Effector memory CD4-positive, alpha-beta T cell (primary cell): ENCODE measurements at places on chromosomes 11 and 22.
A peak's percentile ranks its signal among the peaks of the same experiment; 100 is the strongest.

- DNase-seq: no peak
Observed at GRCh38 chr22:28856095-28856455, 27.3 kb upstream of the ZNRF3 start.

DNA sequence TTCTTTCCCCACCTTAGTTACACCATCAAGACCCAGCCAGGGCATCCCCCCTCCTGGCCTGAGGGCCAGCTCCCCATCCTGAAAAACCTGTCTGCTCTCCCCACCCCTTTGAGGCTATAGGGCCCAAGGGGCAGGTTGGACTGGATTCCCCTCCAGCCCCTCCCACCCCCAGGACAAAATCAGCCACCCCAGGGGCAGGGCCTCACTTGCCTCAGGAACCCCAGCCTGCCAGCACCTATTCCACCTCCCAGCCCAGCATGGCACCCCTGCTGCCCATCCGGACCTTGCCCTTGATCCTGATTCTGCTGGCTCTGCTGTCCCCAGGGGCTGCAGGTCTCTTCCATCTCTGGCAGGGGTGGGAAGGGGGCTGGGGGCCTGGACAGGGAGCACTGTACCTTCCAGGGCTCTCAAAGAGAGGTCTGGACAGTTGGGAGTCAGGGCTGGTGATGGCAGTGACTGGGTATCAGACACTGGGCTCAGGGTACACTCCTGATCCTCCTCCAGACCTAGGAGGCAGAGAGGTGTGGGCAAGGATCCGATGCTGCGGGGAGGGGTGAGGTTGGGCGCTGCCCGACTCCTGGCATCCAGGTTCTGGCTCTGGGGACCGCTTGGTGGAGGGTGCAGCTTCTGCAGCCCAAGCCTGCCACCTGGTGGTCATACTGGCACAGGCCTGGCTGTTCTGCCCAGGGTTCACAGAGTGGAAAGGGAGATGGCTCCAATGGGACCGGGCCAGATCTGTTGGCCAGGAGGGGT is at the start of gene UPK2:
Gene UPK2, plus strand, starts transcription at position 205 of the 753 bp plus-strand sequence. Its CDS starts 53 bp downstream, at position 258.
- DNase-seq: peak; percentile 78

DNA sequence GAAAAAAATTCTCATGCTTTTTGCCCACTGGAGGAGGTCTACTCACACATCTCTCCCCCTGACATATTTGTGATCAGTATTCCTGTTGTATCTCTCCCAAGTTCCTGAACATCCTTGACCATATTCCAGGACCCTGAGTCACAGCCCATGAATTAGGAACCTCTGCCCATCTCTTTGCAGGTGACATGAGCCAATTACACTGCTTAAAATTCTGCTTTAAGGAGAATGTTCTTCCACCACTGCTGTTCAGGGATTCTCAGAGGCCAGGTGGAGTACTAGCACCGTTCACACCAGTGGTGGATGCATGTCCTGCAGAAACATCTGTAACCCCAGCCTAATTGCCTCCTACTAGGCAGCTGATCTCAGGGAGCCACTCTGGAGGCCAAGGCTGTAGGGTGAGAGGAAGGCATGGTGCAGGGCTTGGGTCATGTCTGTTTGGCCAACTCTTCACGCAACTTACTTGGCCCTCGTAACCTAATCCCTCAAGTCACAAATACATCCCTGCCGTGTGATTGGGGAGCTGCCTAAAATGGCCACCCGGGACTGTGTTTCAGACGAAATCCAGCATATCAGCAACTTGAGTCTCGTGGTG is 104.8 kb downstream of the GGTLC2 start:
- DNase-seq: no peak

DNA sequence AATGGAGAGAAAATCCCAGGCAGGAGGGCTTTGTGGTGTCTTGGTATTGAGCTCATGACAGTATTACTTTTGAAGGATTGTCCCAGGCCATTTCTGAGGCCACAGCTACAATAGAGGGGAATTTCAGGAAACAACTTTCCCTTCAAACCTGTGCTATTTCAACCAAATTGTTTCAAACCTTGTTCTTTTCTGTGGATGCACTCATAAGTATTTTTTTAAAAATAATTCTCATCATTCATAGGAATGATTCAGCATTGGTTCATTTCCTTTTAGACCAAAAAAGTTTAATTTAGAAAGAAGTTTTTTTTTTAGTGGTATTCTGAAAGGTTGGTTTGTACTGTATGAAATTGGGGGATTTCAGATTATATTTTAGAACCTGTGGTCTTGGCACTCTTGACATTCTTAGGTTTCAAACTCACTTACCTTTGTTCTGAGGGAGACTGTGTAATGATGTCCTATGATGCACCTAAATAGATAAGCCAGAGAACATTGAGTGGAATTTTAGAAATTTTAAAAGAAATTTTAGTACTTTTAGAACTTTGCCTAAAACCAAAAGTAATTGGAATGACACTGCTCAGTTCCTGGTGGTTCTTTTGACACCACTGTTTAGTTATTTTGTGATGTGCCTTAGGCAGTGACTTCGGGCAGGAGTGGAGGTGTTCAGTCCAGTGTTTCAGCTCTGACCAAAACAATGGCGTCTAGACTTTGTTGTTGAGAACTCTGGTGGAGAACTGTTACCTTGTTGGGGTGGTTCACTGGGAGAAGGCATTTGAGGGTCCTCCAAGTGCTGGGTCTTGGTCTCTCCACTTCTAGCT is 12.2 kb downstream of the TEAD1 start:
- DNase-seq: no peak

- DNase-seq: no peak
Observed at GRCh38 chr11:76206327-76207081, at the start of gene WNT11. TSS of gene WNT11 (minus strand) at chr11:76206502. CDS start at chr11:76206407, 95 bp downstream.

DNA sequence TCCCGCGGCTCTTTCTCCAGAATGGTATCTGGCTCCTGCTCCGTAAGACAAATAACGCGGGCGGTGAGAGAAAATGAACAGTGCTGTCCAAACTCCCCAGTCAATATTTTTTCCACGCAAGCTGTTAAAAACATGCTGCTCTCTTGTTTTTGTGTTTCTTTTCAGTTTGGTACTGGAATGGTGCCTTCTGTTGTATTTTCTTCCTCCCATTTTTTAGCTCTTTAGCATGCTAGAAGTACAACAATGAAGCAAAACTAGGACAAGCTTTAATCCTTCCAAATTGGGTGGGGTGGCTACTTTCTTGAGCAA is 599 bp upstream of the PPP2R1B start:
- no peak for DNase-seq

- DNase-seq: no peak
Observed at GRCh38 chr22:46846832-46847355, 84.4 kb downstream of the TBC1D22A start.

GRCh38 chr22:19998991-19999820 is 17.4 kb downstream of the ARVCF start:
- DNase-seq: no peak

- DNase-seq: no peak
Observed at GRCh38 chr11:16239141-16240105, 116.9 kb downstream of the SOX6 start.

DNA sequence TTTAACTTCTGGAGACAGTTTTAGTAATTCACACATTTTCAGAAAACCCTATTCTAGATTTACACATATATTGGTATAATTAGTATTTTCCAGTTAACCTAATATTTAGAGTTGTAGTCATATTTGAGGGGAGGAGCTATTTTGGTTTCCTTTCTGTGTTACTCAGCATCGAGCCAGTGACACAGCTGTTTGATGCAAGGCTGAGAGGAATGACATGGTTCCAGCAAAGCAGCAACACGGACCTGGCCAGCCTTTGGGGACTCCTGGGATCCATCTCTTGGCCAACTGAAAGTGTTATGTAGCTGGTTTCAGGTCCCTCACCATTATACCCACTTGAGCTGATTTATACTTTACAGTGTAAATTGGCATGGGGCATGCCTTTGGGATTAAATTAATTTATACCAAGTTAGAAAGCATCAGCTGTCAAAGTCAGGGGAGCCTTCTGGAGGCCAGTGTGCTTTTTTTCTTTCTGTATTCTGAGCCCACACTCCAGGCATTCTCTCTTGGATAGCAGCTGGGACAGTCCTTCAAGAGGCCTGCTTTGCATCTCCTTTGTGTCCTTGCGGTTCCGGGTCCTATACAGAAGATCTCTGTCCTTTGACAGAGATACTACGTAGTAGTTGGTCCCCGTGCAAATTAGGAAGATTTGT is 91.3 kb upstream of the SLC25A18 start:
- no peak for DNase-seq

- DNase-seq: no peak
Observed at GRCh38 chr11:76313913-76314740, 66.8 kb downstream of the THAP12 start.

DNA sequence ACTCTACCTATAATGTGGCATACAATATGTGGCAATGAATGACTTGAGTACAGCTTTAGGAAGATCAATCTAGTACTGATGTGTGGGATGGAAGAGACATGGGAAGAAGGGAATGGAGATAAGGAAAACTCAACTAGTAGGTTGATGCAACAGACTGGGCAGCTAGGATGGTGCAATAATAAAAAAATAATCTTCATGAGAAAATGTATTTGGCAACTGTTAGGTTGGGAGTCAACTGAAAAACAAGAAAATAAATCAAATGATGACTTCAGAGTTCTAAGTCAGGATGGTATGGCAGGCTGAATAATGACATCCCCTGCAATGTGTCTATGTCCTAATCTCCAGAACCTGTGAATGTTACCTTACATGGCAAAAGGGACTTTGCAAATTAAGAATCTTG is 236.8 kb upstream of the PITPNB start:
- no peak for DNase-seq

DNA sequence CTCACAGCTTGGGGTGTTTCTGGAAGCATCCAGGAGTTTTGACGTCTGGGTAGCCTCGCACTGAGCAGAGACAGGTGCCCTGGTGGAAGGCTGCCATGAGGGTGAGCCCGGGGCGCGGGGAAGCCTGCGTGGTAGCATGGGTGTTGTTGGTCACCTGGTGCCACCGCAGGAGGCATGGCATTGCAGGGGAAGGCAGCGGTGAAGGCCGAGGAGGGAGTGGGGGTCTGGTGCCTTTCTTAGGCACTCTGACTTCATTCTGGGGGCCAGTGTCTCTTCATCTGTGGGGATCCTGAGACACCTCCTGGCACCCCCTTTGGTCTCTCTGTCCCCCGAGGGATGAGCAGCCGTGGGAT is 271.2 kb downstream of the TBC1D22A start:
- no peak for DNase-seq

- peak; percentile 53 for DNase-seq
Observed at GRCh38 chr22:45577746-45578523, 75.3 kb downstream of the FBLN1 start.

DNA sequence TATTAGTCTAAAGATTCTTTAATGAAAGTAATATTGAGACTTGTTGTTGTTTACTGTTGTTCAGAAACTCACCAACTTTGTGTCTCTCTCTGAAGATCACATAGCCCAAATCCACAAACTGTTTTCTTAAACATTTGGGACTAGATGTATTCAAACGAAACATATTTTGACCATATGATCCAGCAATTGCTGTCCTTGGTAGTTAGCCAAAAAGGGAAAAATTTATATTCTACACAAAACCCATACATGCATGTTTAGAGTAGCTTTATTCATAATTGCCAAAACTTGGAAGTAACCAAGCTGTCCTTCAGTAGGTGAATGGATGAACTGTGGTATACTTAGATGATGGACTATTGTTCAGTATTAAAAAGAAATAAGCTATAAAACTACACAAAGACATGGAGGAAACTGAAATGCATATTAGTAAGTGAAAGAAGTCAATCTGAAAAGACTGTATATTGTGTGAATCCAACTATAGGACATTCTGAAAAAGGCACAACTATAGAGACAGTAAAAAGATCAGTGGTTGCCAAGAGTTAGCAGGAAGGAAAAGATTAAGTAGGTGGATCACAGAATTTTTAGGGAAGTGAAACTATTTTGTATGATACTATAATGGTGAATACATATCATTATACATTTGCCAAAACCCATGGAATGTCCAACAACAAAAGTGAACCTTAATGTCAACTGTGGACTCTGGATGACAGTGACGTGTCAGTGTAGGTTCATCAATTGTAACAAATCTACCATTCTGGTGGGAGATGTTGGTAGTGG is 442.9 kb downstream of the INSC start:
- DNase-seq: no peak

DNA sequence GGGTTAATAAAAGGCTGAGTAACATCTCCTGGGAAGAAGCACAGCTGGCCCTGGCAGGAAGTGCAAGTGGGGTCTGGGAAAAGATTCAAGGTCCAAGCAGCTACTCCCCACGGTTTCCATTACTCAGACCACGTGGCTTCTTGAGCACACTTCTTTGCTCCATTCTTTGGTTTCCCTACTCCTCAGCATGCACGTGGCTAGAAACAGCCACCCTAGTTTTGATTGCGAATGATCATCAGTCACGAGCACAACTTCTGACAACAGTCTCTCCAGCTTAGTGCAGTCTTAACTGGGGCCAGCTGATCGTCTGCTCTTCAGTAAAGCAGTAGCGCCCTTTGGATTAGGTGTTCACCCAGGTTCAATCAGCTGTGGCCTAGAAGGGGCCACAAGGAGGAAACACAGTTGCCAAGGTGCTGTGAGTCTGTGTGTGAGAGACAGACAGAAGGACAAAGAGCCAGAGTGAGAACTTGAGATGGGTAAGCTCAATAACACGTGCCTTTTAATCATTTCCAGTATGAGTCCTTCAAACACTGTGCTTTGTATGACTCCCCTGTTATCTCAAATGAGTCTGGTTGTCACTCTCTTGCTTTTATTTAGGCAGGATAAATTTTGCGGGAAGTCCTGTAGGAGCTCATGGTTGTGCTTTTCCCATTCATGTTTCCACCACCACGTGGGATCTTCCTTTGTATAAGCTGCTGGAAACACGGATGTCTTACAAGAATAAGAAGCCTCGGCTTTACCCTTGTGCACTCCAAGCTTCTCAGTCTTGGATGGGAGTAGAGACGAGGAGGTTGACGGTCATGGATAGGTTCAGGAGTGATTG is 901 bp upstream of the PARVA start:
- DNase-seq: no peak

GRCh38 chr11:131658414-131658813 is 288.0 kb downstream of the NTM start:
- DNase-seq: no peak

DNA sequence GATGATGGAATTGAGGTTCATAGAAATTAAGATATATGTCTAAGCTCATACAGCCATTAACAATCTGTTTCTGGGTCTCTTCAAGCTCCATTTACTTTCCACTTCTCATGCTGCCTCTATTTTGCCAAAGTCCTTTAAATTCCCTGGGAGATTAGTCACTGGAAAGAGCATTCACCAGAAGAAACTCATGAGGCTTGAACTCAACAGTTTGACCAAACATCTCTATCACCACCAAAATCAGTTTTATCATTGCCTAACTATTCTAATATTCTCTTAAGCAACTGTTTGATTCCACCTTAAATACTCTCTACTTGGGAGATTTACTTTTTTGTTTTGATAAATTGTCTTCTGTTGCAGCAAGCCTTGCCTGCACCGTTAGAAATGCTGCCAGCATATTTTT is 881.3 kb downstream of the KCNA4 start:
- no peak for DNase-seq

- no peak for DNase-seq
Observed at GRCh38 chr11:9512370-9513019, 51.7 kb downstream of the ZNF143 start.

DNA sequence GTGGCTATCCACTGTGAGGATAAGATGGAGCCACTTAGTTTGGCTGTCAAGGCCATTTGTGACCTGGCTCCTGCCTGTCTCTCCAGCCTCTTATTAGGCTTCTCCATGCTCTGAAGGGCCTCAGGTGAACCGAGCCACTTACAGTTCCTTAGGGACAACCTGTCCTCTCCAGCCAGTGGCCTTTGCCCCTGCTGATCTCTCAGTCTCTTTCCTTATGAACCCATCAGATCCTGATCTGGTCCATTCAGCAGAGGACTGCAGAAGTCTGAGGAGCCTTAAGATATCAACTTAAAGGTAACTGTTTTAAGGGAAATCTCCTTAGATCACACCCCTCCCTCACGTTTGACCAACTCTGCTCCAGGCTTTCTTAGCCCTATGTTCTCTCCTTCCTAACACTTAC is 2.4 kb downstream of the DUSP18 start:
- DNase-seq: no peak

- no peak for DNase-seq
Observed at GRCh38 chr22:42937164-42937843, 77.6 kb downstream of the PACSIN2 start.
